ENCODE measurements at places on chromosomes 2 and 18.

DNA sequence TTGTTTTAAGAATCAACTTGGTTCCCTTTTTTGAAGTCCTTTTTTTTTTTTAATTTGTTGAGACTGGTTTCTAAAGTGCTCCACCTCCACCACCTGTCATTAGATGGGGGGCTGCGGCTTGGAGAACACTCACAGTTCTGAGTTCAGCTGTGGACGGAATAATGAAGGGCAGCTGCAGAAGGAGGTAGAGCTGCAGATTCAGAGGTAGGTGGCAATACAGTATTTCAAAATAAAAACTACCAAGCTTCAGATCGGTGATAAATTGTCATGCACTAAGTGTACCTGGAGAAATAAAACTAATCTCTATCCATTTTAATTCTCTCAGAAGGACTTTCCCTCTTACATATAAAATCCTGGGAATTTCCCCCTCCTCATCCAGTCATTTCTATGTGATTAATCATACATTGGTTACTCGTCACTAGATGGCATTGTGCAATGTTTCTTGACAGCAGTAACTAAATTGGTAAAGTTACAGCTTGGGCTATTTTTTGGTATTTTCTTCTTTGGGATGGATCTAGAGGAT, 81.1 kb upstream of the SLC39A10 start:
- DNase-seq, result peak; percentile 20

DNA sequence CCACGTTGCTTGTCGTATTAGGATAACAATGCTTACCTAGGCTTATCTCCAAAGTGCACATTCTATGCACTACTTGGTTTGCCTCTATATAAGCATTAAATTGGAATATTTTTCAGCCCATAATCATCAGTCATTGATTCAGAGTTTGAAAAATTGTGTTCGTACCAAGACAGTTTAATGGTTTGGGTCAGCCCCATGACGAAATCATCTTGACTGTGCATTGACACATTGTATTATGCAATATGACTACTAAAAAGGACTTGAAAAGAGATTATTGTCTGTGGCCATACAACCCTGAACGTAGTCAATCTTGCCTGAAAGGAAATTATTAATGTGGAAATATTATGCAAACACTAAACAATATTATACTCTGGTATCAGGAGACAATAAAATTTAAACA, 141.3 kb downstream of the EML6 start:
- no peak for DNase-seq

DNA sequence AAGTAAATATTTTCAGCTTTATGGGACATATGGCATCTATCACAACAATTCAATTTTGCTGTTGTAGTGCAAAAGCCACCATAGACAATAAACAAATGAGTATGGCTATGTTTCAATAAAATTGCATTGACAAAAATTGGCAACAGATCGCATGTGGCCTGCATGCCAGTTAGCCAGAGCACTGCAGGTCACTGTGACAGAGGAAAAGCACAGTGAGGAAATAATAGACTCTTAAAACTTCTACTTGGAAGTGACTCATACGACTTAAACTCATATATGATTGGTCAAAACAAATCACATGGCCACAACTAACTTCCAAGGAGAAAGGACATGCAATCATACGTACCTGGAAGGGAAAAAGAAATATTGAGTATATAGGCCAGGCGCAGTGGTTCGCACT, 44.4 kb downstream of the EXOC6B start:
- no peak for DNase-seq

- DNase-seq, result no peak
These were observed 170.1 kb upstream of the HAAO start for GRCh38 chr2:42962508-42962953.

GRCh38 chr2:99971326-99971900, 171.0 kb downstream of the AFF3 start:
- DNase-seq, result no peak

DNA sequence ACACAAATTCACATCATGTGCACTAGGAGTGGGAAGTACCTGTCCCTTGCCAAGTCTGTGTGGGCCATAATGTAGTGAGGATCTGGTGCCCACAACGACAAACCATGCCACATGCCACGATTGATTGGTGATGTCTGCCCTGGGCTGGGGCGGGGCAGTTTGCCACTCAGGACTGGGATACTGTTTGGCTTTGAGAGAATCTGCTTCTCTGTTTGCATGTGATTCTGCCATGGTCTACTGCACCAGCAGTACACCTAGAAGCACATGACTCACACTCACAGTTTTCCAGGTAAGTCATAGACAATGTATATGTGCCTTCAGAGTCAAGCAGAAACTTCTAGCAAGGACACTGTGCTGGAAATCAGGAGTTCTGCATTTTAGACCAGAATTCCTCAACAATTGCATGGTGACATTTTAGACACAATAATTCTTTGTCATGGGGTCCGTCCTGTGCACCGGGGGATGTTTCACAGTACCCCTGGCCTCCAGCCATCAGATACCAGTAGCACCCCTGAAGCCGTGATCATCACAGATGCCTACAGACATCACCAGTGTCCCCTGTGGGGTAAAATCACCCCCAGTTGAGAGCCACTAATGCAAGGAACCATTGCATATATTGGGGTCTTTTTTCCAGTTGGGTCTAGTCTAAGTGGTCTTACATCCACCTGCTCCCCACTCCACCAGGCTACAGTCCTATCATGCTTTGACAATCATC, 278.3 kb downstream of the EIPR1 start:
- DNase-seq, result no peak

DNA sequence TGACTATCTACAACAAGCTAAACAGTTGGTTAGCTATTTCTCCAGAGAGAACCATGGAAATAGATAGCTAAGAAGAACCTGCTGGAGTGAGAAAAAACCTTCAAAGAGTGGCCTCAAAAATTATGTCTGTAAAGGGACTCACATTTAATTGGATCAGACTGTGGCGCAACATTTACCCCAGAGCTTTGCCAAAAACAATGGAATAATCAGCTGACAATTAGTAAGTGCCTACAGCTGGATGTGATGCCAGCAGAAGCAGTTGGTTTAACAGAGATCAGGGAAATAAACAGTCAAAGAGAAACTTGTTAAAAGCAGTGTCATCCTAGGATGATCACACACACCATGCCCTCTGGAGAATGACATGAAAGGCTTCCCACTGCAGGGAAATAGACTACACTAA, 310.7 kb downstream of the CLIP4 start:
- DNase-seq, result no peak

GRCh38 chr2:216031960-216032689, 18.8 kb upstream of the MREG start:
- DNase-seq, result no peak

- no peak for DNase-seq
These were observed 51.9 kb upstream of the ODC1 start for GRCh38 chr2:10499911-10500521.

DNA sequence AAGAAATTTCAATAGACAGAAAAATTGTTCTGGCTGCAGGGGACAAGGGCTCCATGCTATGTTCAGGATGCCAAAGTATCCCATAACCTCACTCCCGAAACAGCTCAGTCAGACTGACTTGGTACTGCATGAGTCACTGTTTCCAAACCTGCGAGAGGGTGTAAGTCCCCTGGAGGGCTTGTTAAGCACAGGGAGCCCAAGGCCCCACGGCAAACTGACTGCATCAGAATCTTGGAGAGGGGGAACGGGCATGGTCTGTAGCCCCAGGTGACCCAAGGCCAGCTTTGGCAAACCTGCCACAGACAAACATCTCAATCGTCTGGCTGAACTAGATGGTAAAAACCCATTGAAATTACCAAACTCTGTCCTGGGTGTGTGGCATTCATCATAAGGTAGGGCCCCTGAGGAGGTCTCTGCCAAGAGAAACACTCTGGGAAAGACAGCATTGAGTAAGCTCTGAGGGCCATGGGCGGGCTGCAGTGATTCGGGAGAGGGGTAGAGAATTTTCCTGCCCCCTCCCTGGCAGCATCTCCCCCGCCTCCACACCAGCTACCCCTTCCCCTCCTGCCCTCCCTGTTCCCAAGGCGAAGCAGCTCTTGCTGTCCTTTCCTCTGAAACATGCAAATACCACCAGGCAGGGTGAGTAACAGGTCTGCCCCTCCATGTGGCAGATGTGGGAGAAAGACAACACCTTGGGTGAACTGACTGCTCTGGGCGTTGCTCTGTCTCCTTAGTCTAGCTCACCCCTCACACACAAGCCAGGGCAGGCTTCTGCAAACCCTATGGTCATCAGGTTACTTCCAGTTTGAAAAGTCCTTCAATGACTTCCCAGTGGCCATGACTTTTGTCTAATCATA, 274.7 kb upstream of the SIX2 start:
- DNase-seq, result no peak

GRCh38 chr2:3143602-3144001, 234.0 kb downstream of the EIPR1 start:
- no peak for DNase-seq

DNA sequence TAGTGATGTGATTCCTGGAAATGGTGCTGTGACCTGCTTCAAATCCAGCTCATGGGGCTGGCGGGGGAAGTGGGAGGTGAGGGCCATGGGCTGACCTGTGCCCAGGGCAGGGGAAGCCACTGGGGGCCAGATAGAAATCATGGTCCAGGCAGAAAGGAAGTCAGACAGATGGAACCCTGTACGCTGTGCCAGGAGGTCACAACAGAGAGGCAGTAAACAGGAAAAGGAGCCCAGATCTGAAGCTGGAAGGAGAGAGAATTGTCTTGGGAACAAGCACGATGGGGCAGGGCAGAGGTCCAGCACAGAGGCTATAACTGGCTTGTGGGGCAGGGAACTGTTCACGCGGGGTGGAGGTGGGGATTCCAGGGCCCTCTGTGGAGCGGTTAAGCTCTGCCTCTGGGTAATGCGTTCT, 76.0 kb downstream of the RNF144A start:
- no peak for DNase-seq

DNA sequence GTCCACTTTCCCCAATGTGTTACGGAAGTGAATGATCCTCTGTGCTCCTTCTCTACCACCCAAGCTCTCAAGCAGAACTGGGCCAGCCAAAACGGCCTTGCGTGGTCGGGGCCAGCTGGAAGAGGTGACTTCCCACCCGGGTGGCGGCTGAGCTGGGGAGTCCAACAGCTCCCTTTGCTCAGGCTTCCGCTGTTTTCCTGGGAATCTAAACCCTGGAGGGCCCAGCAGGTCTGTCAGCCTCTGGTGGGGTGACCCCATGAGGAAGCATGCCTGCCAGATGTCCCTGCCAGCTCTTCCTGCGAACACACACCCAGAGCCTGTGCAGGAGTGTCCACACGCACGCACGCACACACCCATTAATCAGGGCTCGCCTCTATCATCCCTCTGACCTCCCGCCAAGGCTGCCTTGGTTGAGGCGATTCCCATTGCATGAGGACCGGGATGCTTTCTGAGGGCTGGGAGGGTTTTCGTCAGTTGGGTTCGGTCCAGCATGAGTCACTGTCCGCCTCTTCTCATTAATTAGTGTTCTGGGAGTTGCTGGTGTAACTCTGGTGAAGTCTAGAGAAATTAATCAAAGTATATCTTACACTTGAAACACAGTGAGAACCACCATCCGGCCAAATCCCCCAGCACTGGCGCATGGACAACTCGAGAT, 90.6 kb downstream of the TWIST2 start:
- DNase-seq, result no peak
